ENCODE measurements at places on chromosomes 12 and 14.

GRCh38 chr12:16946704-16947103, 340.7 kb upstream of the LMO3 start:
- DNase-seq = no peak

GRCh38 chr14:60195179-60195810, 30.1 kb upstream of the DHRS7 start:
- DNase-seq = no peak

GRCh38 chr14:31241450-31242114, 34.0 kb upstream of the HECTD1 start:
- DNase-seq = no peak

- peak; percentile 43 for DNase-seq
Observed at GRCh38 chr14:104800771-104801519, at the start of gene ZBTB42. Gene ZBTB42 (plus strand): TSS chr14:104801101. CDS start chr14:104801198, 97 bp downstream.

DNA sequence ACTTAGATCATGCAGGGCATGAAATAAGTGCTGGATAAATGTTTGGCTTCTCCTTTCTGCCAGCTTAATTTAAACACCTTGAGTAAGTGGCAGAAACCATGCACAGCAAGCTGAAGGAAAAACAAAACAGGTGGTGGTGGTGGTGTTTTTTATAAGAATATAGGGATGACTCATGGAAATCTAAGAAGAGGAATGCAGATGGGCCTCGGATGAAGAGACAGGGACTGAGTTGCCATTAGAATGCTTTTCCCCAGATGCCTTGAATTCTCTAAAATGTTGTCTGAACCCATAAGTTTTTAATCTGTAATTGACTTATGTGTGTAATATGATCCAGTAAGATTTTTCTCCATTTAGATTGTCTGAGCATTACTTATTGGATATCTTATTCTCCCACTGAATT, 93.1 kb upstream of the ZDHHC17 start:
- no peak for DNase-seq

- DNase-seq = no peak
Observed at GRCh38 chr12:75476071-75476470, 4.5 kb upstream of the GLIPR1 start.

GRCh38 chr14:37429618-37430017, 165.4 kb downstream of the FOXA1 start:
- no peak for DNase-seq

- DNase-seq = no peak
Observed at GRCh38 chr12:27969624-27970400, 2.7 kb downstream of the PTHLH start.

DNA sequence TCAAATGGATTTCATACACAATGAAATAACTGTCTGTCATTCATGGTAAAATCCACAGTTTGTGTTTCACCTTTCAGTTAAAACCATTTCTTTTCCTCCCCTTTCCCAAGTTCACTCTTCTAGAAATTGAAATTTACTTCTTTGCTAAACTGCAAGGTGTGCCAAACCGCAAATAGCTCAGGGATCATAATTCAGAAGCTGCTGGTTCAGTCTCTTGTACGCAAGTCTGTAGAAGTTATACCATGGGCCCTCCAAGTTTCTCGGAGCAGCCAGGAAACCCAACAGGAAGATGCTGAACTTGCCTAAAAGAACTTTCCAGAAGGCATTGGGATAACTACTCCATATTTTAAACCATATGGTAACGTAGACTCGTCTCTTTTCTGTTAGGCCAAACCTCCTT, 268.9 kb downstream of the FLRT2 start:
- DNase-seq = no peak

- DNase-seq = no peak
Observed at GRCh38 chr12:124763594-124763979, 100.1 kb downstream of the SCARB1 start.

- no peak for DNase-seq
Observed at GRCh38 chr12:95674631-95675030, 115.9 kb downstream of the NTN4 start.

DNA sequence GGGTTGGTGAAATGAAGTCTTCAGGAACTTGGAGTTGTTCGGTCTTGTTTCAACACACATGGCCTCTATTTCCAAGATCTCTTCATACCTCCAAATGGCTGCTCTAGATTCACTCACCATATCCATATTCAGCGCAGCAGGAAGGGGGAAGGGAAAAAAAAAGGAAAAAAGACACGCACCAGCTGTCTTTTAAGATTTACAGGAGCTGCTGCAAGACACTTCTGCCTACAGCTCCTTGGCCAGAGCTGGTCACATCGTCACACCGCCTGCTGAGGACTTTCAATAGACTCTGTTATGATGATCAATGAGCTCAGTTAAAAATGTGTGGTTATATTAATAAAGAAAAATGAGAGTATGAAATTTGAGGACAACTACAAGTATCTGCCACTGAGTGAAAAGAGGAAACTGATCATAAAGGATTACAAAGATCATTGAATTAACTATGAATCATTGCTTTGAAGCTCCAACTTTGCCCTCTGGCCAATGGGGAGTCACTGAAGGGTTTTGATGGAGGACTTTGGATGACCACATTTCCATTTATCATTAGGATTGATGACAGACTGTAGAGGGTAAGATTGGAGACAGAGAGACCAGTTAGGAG, 182.1 kb upstream of the HMGA2 start:
- no peak for DNase-seq

DNA sequence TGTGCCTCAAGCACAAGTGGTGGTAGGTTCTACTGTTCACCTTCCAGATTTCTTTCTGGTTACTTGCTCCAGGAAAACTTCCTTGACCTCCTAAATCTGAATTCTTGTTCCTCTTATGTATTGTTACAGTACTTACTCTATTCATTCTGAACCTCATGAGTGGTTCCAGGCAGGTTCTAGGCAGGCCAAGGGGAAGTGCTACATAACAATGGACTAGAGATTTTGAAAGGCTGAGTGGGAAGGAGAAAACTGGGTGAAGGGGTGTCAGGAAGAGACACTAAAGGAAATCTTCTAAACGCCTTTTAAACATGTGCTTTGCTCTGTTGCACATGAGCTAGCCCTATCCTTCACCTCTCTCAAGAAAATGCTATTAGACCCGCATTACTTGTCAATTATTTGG, 1.6 kb downstream of the YARS2 start:
- no peak for DNase-seq

GRCh38 chr12:120988658-120989057, 10.3 kb downstream of the HNF1A start:
- no peak for DNase-seq

- no peak for DNase-seq
Observed at GRCh38 chr14:55688566-55688965, 108.6 kb downstream of the KTN1 start.

- no peak for DNase-seq
Observed at GRCh38 chr14:101102875-101103274, 199.4 kb upstream of the RTL1 start.

GRCh38 chr12:99330216-99330615, 317.3 kb upstream of the GARIN6 start:
- no peak for DNase-seq

- no peak for DNase-seq
Observed at GRCh38 chr12:126474703-126475102, 1409.5 kb downstream of the AACS start.

- no peak for DNase-seq
Observed at GRCh38 chr12:127284870-127285431, 982.0 kb upstream of the TMEM132C start.

GRCh38 chr12:67042697-67043131, 226.4 kb upstream of the CAND1 start:
- no peak for DNase-seq

GRCh38 chr14:56759633-56760032, 50.6 kb downstream of the OTX2 start:
- no peak for DNase-seq

- DNase-seq = no peak
Observed at GRCh38 chr14:59208224-59208814, 19.9 kb downstream of the DAAM1 start.
